Tracheal epithelial cell (primary cell): ENCODE measurements at places on chromosomes 12 and 14. TPM values are rescaled to one million over a fixed set of nuclear protein-coding genes. Genes with fewer than 3 reads are reported as not detected.

TCP11L2 gene
- total RNA-seq: 21.7 and 41.1 TPM in 2 replicates

NR1H4 gene
- 3.6 TPM in 1 of 2 replicates, not detected in the other for total RNA-seq

GALNT8 gene
- total RNA-seq: not detected in 2 replicates

BCL2L2 gene
- total RNA-seq: 16.8 and 21.2 TPM in 2 replicates

GPRC5D gene
- not detected in 2 replicates for total RNA-seq

KRT83 gene
- total RNA-seq: under 0.01 and 0.21 TPM in 2 replicates

CELA1 gene
- total RNA-seq: not detected in 2 replicates

NCOR2 gene
- 34.7 and 41.1 TPM in 2 replicates for total RNA-seq

SLC22A17 gene
- 1.5 and 8.7 TPM in 2 replicates for total RNA-seq

TAS2R10 gene
- 0.21 and 0.24 TPM in 2 replicates for total RNA-seq
